ENCODE measurements at places on chromosomes 3 and 15.
A peak's percentile ranks its signal among the peaks of the same experiment; 100 is the strongest.

- DNase-seq = no peak
These were observed 253.3 kb downstream of the TBC1D5 start for GRCh38 chr3:17489139-17489538.

GRCh38 chr3:42214565-42215283, 51.3 kb downstream of the CCK start:
- DNase-seq = no peak

DNA sequence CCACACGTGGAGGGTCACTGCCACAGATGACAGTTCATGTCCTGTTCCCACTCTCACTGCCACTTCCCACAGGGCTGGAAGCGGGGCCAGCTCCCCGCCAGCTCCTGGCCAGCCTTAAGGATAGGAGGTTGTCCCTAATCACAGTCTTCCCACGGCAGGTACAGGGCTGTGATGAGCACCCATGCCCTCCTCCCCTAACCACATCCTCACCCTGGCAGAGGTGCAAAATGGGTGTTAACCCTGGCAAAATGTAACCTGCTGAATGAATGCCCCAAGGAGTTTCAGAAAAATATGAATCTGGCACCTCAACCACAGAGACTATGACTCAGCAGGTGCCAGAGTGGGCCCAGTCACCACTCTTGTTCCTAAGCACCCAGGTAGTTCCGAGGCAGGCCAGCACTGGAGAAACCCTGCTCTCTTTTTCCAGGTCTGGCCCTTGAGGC, 185.1 kb upstream of the TPM1 start:
- DNase-seq = peak; percentile 9

DNA sequence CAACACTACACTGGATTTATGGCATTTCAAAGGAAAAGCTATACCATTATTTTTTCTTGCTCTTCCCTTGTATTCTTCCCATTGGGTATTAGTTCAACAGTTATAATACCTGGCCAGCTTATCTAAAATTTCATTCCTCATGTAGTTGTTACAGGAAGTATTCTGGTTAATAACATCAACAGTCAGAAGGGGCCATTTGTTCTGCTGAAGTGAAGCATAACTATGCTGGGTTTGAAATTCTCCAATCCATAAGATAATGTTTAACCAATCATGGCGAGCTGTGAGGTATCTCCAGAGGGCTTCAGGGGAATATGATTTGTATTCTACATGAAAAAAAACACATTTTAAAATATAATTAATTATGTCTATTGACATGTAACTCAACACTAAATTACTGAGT, 43.4 kb downstream of the SPG11 start:
- no peak for DNase-seq

GRCh38 chr3:32614956-32615355, 44.3 kb upstream of the DYNC1LI1 start:
- DNase-seq = no peak

DNA sequence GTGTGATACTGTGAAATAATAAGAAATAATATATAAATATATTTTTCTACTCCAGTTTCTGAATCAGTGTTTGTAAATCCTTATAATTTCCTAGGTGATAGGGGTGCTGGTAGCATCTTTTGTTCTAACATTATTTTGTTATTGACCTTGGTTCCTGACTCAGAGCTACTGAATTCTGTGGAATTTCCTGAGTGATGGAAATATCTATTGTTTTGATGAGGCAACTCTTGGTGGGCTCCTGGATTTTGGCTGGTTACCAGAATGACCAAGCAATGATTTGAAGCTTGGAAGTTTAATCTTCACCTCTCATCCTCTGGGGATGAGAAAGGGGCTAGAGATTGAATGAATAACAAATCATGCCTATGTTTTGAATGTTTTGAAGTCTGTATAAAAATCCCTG, 377.3 kb downstream of the LPP start:
- no peak for DNase-seq

- peak; percentile 19 for DNase-seq
These were observed 162.7 kb downstream of the STT3B start for GRCh38 chr3:31695280-31696008.

DNA sequence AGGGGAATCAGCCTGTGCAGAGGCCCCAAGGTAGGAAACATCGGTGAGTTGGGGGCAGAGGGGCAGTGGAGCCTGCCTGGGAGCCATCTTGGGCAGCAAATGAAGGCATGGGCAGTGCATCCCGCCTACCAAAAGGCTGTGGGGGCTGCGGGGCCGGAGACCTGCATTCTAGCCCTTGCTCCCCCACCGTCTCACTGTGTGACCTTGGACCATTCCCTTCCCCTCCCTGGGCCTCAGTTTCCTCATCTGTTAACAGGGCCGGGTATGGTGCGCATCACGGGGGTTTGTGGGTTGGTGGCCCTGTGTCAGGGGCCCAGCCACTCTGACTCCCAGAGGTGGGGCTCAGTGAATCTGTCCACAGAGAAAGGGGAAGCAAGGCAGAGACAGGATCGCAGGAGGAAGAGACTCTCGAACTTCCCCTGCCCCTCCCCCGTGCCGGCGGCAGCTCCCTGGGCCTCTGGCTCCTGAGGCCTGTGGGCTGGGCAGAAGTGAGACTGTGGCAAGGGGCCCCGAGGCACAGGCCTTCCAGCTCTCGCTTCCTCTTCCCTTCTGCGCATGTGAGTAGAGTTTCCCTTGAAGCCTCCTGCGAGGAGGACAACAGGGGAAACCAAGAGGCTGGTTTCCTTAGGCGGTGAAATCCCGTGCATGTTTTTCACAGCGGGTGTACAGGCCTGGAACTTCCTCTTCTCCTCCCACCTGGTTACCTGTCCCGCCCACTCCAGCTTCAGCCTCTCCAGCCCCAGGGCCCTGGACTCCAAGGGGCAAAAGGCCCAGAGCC, 42.9 kb downstream of the IDH2 start:
- peak; percentile 89 for DNase-seq

- DNase-seq = no peak
These were observed 46.7 kb downstream of the PARP14 start for GRCh38 chr3:122727294-122727693.

GRCh38 chr3:172199850-172200369, 160.5 kb downstream of the FNDC3B start:
- DNase-seq = no peak

- no peak for DNase-seq
These were observed 90.9 kb upstream of the PLXND1 start for GRCh38 chr3:129697229-129697969.

GRCh38 chr15:59931646-59932261, 72.4 kb upstream of the FOXB1 start:
- DNase-seq = no peak
